ENCODE measurements at places on chromosomes 1 and 21. TPM values are rescaled to one million over a fixed set of nuclear protein-coding genes. Genes with fewer than 3 reads are reported as not detected.

The CCDC181 gene
- 0.24 TPM for total RNA-seq

The METTL13 gene
- total RNA-seq = 43.4 TPM

The ADAMTS5 gene
- total RNA-seq = not detected

The LAMB3 gene
- total RNA-seq = 20.2 TPM

The MYBPH gene
- total RNA-seq = not detected

The TNNI3K gene
- not detected for total RNA-seq

The FCRL2 gene
- total RNA-seq = not detected

The CDKN2C gene
- 13.2 TPM for total RNA-seq

The KCNA3 gene
- not detected for total RNA-seq

The SH2D5 gene
- total RNA-seq = 14.3 TPM

The TSPAN1 gene
- 3.1 TPM for total RNA-seq

The CYYR1 gene
- total RNA-seq = not detected

The GABRD gene
- total RNA-seq = 0.58 TPM

The LPGAT1 gene
- 22.7 TPM for total RNA-seq

The TFF2 gene
- not detected for total RNA-seq

The OPRD1 gene
- total RNA-seq = 0.06 TPM

The GPR25 gene
- total RNA-seq = not detected

The CELA2A gene
- not detected for total RNA-seq

The TNNT2 gene
- total RNA-seq = 0.30 TPM

The RIMKLA gene
- 0.70 TPM for total RNA-seq

The CHIA gene
- not detected for total RNA-seq

The OLIG2 gene
- not detected for total RNA-seq

The IL22RA1 gene
- total RNA-seq = 4.7 TPM

The HSD3B2 gene
- not detected for total RNA-seq

The RGS13 gene
- total RNA-seq = not detected

The RXRG gene
- total RNA-seq = not detected

The SPATA46 gene
- total RNA-seq = not detected

The TMEM50B gene
- 12.8 TPM for total RNA-seq

The HAO2 gene
- not detected for total RNA-seq

The RWDD3 gene
- 10.6 TPM for total RNA-seq

The EFCAB7 gene
- total RNA-seq = 4.0 TPM

The TLR5 gene
- 0.07 TPM for total RNA-seq

The CCDC24 gene
- total RNA-seq = 7.2 TPM

The FOXD3 gene
- total RNA-seq = 1.0 TPM

The S100A8 gene
- total RNA-seq = not detected

The LYST gene
- 5.6 TPM for total RNA-seq

The INSRR gene
- total RNA-seq = not detected

The NUP210L gene
- not detected for total RNA-seq

The NDUFS5 gene
- 465 TPM for total RNA-seq

The MFAP2 gene
- total RNA-seq = 0.34 TPM

The PDE4B gene
- total RNA-seq = 19.7 TPM

The NBPF4 gene
- 0.13 TPM for total RNA-seq

The MIXL1 gene
- total RNA-seq = 0.24 TPM

The RNF186 gene
- total RNA-seq = not detected

The CAMK2N1 gene
- 38.9 TPM for total RNA-seq

The GSTM3 gene
- 28.1 TPM for total RNA-seq

The NUAK2 gene
- 34.7 TPM for total RNA-seq

The GBP4 gene
- total RNA-seq = 0.02 TPM

The PEAR1 gene
- total RNA-seq = 10.5 TPM

The PIGR gene
- total RNA-seq = not detected

The GPR52 gene
- not detected for total RNA-seq

The LRRC71 gene
- total RNA-seq = 0.20 TPM

The CGN gene
- 1.9 TPM for total RNA-seq

The RGS1 gene
- total RNA-seq = not detected

The INPP5B gene
- total RNA-seq = 5.0 TPM

The CD1B gene
- not detected for total RNA-seq

The FAM131C gene
- total RNA-seq = 16.5 TPM

The PGLYRP3 gene
- total RNA-seq = not detected

Measured in A549 treated with CpdA at 1 μM for 4 hours (cell line).